ENCODE measurements at places on chromosomes 13 and 19.
A peak's percentile ranks its signal among the peaks of the same experiment; 100 is the strongest.

GRCh38 chr13:46324976-46325375, 62.1 kb downstream of the RUBCNL start:
- no peak for DNase-seq

- DNase-seq: no peak
These were observed 376.7 kb upstream of the KLHL1 start for GRCh38 chr13:70484931-70485330.

DNA sequence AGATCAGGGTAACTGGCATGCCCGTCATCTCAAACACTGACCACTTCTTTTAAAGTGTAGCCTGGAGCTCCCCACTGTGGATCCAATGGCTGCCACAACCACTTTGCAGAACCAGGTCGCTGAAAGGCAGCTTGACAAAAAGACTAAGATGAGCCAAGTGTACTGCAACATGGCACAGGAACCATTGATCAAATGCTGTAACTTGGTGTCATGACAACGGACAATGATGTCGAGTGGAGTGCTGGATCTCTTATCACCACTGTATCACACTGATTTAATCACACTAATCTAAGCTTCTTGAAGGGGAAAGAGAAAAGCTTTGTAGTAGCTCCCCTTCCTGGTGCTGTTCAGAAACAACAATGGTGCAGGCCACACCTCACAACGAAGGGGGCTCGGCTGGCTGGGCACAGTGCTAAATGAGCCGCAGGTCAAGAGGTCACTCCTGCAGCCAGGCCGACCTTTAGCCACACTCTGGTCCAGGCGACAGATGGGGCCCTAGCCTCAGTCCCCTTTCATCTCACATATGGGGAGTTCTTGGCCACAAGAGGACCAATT, 2.2 kb upstream of the TNFRSF19 start:
- DNase-seq: no peak

DNA sequence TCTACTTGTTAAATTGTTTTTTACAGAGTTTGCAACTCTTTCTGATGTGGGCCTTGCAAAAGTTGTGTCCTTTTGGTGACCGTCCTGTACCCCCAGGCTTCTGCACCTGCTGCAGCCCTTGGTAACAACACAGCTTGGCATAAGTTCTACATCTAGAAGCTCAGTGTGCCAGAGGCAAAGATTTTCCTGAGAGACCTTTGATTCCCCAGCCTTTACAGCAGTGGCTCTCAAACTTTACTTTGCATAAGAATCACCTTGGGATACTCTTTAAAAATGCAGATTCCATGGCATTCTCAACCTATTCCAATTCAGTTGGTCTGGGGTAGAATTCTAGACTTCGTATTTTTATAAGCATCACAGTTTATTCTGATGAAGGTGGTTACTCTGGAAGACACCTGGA, 260.9 kb downstream of the DCT start:
- no peak for DNase-seq

DNA sequence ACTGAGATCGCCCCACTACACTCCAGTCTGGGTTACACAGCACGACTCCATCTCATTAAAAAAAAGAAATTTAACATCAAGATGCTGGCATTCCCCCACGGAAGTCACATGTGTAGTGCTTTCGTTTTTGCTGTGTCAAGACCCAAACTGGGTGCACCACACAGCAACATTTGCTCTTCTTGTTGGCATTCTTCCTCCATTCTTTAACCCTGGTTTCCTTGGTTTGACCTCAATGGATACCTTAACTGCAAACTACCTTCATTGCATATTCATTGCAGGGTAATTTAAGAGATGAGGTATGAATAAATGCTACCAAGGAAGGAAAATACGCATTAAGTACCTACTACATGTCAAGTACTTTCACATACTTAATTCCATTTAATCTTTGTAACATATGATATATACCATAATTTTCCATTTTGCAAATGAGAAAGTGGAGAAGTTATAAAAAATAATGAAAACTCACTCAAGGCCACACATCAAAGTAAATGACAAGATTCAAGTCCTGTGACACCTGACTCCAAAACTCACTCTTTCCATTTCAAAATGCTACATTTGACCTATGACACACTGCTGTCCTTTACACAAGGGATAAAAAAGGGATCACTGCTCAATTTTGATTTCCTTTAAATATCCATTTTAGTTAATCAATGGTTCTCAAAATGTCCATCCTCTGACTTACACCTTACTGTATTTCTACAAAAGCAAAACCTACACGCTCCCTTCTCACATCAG, 59.2 kb downstream of the STK24 start:
- no peak for DNase-seq

- DNase-seq: peak; percentile 61
These were observed 416 bp downstream of the BCKDHA start for GRCh38 chr19:41398050-41398418.

- no peak for DNase-seq
These were observed 23.5 kb downstream of the NKPD1 start for GRCh38 chr19:45137179-45137761.

DNA sequence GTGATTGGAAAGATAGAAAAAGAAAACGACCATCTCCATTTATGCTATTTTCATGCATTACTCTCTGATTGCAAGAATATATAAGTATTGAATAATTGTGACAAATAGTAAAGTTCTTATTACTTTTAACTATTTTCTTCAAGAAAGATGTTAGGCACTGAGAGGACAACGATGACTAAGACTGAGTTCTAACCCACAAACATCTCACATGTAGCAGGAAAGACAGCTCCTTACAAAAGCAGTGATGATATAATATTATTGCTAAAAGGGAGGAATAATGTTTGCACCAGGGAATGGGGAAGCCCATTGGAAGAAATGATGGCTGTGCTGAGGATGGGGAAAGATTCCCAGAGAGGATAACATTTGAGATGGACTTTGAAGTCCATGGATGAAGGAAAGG, 22.6 kb downstream of the RXFP2 start:
- no peak for DNase-seq

DNA sequence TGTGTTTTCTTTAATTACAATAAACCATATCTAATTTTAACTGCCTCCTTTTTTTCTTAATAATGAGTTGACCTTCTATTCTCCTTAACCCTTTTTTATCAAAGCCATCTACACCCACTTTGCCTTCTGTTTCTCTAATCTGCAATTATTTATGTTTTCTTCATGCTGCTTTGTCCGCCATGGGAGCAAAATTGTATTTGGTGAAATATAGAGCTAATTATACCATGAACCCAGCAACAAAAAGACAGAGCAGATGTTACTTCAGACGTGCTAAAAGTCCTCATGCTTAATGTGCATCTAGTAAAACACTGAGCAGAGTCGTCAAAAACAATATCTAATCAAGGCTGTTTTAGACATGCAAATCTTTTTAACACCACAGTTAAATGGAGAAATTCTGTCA, 264.7 kb downstream of the DACH1 start:
- DNase-seq: no peak

DNA sequence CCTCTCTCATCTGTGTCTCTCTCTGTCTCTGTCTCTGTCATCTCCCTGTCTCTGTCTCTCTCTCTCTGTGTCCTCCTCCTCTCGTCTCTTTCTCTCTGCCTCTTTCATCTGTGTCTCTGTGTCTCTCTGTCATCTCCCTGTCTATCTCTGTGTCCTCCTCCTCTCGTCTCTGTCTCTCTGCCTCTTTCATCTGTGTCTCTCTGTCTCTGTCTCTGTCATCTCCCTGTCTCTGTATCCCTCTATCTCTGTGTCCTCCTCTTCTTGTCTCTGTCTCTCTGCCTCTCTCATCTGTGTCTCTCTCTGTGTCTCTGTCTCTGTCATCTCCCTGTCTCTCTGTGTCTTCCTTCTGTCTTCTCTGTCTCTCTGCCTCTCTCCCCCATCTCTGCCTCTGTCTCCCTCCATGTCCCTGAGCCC, 551 bp upstream of the EBI3 start:
- no peak for DNase-seq

DNA sequence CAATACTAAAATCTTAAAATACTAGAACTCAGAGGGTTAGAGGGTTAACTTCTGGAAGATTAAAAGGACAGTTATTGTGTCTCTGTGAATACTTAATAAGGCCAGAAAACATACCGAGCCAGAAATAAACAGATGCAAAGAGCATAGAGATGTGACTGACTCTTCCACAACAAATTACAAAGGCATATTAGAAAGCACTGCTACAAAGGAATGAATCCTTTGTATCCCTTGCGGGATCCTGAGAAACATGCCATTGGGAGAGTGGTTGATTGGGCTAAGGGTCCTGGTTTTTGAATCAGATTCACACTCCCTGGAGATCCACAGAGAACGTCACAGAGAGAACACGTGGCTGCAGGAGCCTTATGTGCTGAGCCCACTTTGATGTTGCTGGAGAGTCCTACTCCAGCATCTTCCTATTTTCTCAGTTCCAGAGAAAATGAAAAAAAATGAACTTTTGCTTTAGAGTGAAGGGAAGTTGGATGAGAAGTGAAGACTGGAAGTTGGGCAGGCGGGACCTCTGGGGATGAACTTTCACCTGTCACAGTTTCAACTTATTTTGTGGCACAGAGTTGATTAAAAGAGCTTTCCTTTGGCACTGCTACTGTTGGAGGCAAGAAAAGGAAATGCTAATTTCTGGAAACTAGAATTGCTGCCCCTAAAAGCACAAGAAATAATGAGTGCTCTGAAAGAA, 309.9 kb downstream of the DCT start:
- DNase-seq: no peak

- peak; percentile 15 for DNase-seq
These were observed 329.1 kb downstream of the SLITRK5 start for GRCh38 chr13:88000239-88000638.

GRCh38 chr19:28426110-28426729, 786.7 kb downstream of the UQCRFS1 start:
- DNase-seq: no peak

- no peak for DNase-seq
These were observed 9.2 kb downstream of the IQCN start for GRCh38 chr19:18264971-18265540.

DNA sequence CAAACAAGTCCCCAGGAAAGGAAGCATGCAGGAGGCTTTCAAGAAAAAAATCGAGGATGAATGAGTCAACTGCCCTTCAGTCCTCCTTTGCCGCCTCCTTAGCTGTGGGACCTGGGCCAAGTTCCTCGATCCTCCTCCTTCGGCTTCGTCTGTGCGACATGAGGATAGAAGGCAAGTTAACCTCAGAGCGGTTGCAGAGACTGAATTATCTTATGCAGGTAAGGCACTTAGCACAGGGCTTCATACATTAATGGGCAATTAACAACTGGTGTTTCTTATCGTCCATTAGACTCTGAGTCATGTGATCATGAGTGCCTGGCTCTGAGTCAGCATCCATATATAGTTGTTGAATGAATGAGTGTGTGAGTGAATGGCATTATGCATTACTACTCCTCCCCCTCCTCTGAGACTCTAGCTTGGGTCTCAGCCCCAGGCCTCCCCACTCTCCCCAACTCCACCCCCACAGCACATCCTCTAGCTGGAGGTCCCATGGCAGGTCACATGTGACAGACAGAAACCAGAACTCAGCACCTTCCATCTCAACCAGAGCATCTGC, 1.6 kb upstream of the TTC9B start:
- no peak for DNase-seq

DNA sequence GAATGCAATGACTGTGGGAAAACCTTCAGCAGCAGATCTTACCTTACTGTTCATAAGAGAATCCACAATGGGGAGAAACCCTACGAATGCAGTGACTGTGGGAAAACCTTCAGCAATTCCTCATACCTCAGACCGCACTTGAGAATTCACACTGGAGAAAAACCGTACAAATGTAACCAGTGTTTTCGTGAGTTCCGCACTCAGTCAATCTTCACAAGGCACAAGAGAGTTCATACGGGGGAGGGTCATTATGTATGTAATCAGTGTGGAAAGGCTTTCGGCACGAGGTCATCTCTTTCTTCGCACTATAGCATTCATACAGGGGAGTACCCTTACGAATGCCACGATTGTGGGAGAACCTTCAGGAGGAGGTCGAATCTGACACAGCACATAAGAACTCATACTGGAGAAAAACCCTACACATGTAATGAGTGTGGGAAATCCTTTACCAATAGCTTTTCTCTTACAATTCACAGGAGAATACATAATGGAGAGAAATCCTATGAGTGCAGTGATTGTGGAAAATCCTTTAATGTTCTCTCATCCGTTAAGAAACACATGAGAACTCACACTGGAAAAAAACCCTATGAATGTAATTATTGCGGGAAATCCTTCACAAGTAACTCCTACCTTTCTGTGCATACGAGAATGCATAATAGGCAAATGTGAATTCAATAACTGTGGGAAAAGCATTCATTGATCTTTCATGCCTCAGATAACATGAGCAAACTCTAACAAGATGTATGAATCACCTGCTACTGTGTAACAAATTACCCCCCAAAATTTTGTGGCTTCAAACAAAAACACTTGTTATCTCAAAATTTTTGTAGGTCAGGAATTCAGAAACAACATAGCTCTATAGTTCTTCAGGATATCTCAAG, 13.8 kb downstream of the ZNF557 start:
- DNase-seq: peak; percentile 37

DNA sequence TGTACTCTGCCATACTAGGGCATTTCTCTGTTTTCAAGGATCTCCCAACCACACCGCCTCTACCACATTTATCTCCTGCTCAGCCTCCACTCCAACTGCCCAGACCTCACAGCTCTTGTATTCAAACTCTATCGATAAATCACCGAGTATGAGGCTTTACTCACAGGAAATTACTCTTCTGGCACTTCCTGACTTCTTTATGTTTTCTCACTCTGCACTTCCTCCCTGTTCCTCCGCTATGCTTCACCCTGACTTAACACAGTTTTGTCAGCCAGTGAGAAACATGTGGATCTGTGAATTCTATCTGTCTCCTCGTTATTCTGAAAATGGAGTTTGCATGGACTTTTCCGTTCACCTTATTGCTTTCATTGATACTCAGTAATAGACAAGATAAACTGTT, 2.6 kb upstream of the CARD8 start:
- DNase-seq: peak; percentile 87

- no peak for DNase-seq
These were observed 280.0 kb downstream of the SHISA2 start for GRCh38 chr13:25771641-25772478.

- DNase-seq: no peak
These were observed 31.3 kb downstream of the KCTD12 start for GRCh38 chr13:76854894-76855293.

GRCh38 chr13:77729502-77730221, 32.2 kb downstream of the SLAIN1 start:
- DNase-seq: no peak

DNA sequence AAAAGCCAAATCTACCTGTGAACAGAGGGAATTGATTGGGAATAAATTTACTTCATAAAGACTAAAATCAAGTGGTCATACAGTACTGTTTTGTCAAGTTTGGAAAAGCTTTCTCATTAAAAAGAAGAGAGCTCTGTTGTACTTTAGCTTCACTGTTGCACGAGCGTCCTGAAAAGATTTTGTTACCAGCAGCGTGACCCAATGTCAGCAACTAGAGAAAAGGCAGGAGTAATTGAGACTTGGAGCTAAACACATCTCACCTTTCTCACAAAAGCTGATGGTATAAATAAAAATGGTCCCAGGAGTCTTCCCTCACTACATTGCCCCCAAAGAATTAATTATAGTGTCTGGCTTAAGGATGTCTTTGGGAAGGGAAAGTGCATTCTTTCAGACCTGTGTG, 613.7 kb downstream of the OLFM4 start:
- no peak for DNase-seq

All from NB4 (cell line).